ENCODE measurements at places on chromosomes 5 and 9. TPM values are rescaled to one million over a fixed set of nuclear protein-coding genes. Genes with fewer than 3 reads are reported as not detected.

- H3K4me3 ChIP-seq = no peak overlapping the region
- no peak for DNase-seq
- H3K27me3 ChIP-seq = no peaks in the 10 kb centered on the region
- H3K36me3 ChIP-seq = no peaks in the 10 kb centered on the region
- H3K27ac ChIP-seq = no peak overlapping the region
Measured at GRCh38 chr5:51890435-51891116, 507.3 kb downstream of the ISL1 start.

DNA sequence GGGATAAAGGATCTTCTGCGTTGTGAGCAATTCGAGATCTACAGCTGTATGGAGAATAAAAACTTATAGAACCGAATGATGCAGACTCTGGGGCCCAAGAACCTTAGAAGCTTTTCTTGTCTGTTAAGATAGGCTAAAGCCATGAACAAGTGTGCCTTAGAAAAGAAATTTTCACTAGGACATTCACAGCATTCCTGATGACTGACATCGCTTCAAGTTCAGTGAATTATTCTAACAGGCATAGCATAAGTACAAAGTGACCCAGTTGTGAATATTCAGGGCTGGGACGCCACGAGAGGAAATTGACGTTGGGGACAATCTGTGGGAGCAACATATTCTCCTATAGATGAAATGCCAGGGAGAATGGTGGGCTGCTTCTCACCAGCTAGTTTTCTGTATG, 32.0 kb upstream of the PANK3 start:
- no peak overlapping the region for H3K27ac ChIP-seq
- H3K4me1 ChIP-seq = no peaks in the 10 kb centered on the region
- DNase-seq = no peak
- no peaks in the 10 kb centered on the region for H3K36me3 ChIP-seq
- H3K27me3 ChIP-seq = no peaks in the 10 kb centered on the region

DNA sequence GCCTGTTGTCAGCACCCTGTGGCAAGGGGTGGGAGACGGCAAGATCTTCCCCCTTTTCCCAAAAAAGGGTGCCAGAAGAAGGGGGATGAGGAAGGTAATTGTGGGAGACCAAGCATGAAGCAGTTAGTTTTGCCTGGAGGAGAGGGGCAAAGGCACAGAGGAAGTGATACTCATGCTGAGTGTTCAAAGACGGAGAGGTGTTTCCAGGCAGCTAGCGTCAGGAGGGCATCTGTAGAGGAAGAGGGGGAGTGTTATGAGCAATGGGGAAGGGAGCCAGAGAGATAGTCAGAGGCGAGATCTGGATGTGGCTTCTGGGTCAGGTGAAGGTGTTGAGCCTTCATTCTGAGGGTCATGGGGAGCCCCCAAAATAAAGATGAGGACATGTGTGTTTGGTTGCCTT, 26.9 kb upstream of the ADAM19 start:
- no peaks in the 10 kb centered on the region for H3K27me3 ChIP-seq
- H3K4me1 ChIP-seq = no peaks in the 10 kb centered on the region
- H3K36me3 ChIP-seq = no peaks in the 10 kb centered on the region
- no peak for DNase-seq
- no peak overlapping the region for H3K27ac ChIP-seq

- no peaks in the 10 kb centered on the region for H3K27me3 ChIP-seq
- H3K4me1 ChIP-seq = no peaks in the 10 kb centered on the region
- DNase-seq = no peak
- no peak overlapping the region for H3K27ac ChIP-seq
Measured at GRCh38 chr5:158368686-158369085, 509.7 kb upstream of the CLINT1 start.

- H3K27me3 ChIP-seq = no peaks in the 10 kb centered on the region
- peaks cover 21% of the 10 kb centered on the region for H3K4me1 ChIP-seq
- DNase-seq = no peak
- H3K27ac ChIP-seq = no peak overlapping the region
Measured at GRCh38 chr9:77809552-77809951, 161.4 kb upstream of the GNA14 start.

DNA sequence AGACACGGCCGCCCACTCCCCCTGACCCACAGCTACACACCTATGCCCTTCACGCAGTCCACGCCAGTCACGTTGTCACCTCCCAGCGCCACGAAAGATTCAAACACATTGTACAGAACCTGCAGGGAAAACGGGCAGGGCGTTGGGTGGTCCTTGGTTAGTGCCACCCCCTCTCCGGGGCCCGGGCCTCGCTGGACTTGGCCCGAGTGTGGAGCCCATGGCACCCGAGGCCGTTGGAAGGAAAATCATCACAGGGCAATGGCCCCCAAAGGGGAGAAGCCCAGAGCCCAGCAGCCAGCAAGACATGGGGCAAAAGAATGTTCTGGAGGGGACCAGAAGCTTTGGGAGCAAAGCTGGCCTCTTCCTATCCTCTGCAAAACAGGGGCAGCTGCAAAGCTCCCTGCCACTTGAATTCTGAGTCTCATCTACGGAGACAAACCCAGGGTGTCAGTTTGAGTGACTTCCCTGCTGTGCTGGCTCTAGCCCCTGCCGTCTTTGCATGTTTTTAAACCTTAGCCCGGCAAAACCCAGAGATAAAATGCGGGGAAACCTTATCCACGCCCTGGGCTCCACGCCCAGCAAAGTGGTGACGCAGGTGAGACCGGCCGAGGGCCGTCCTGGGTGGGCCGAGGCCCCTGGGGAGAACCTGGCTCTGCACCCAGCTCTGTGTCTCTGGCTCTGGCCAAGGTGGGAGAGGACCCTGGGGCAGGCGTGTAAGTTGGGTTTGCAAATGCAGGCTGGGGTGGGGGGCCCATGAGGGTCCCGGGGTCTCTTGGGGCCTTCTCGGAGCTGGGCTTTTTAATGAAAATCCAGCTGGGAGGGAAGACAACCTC, 38.9 kb downstream of the SLC9A3 start:
- no peak overlapping the region for H3K27ac ChIP-seq
- H3K27me3 ChIP-seq = no peaks in the 10 kb centered on the region
- no peak for DNase-seq
- H3K4me1 ChIP-seq = no peaks in the 10 kb centered on the region

DNA sequence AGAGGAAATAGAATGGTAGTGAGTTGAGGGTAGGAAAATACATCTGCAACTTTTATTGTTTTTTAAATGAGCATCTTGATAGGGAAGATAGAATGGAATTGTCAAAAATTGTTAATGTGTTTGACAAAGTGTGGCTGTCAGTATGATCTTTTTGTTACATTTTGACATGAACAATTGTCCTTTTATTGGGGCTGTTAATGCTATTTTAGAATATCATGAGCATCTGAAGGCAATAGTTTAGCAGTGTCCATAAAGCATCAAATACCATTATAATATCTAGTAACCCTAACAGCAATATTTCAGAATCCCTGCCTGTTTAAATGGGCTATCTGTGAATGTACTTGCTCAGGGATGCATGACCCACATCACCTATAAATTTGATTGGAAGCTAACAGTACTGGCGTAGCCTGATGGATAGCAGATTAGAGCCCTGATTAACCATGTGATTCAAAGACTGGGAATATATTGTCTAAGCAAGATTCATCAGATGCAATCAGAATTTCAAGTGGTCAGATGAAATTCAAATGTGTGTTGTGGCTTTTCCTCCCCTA, 37.8 kb downstream of the TLE4 start:
- no peak overlapping the region for H3K27ac ChIP-seq
- H3K4me3 ChIP-seq = no peak overlapping the region
- no peaks in the 10 kb centered on the region for H3K36me3 ChIP-seq
- H3K4me1 ChIP-seq = peaks cover 8% of the 10 kb centered on the region

GRCh38 chr9:78714576-78714975, 417.7 kb downstream of the PSAT1 start:
- no peaks in the 10 kb centered on the region for H3K4me1 ChIP-seq
- H3K36me3 ChIP-seq = no peaks in the 10 kb centered on the region
- DNase-seq = no peak
- no peak overlapping the region for H3K27ac ChIP-seq

- no peaks in the 10 kb centered on the region for H3K27me3 ChIP-seq
- no peaks in the 10 kb centered on the region for H3K36me3 ChIP-seq
- H3K4me1 ChIP-seq = no peaks in the 10 kb centered on the region
- H3K4me3 ChIP-seq = no peak overlapping the region
Measured at GRCh38 chr5:173338380-173339015, 10.3 kb upstream of the STC2 start.

DNA sequence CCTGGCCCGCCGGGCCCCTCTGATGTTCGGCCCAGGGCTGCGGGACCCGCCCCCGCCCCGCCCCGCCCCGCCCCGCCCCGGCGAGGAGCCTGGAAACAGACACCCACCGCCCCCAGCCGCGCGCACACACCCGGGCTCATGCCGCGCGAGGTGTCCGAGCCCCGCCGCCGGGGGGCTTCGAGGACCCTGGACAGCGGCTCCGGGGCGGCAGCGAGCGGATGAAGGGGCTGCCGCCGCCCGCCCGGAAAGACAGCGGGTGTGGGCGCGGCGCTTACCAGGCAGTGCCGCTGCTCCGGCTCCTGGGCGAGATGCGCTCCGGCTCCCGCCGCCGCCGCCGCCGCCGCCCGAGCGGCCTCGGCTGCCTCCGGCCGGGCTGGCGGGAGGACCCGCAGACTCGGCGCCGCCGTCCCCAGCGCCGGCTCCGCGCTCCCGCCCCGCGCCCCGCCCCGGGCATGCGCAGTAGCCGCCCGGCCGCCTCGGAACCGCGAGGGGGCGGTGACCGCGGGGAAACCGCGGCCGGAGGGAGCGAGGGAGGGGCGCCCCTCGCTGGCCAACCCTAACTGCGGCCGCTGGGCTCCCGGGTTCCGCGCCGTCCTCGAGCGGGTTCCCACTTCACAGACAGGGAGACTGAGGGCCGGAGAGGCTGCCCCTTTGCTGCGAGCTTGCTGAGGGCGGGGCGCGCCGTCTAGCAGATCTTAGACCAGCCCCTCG, at the start of gene GPRIN1:
GPRIN1 (minus strand) TSS at position 433 of the 711 bp plus-strand sequence. CDS start 10,322 bp downstream, outside the sequence.
- no peaks in the 10 kb centered on the region for H3K27me3 ChIP-seq
- peaks cover 16% of the 10 kb centered on the region for H3K4me1 ChIP-seq
- no peak for DNase-seq
- no peaks in the 10 kb centered on the region for H3K36me3 ChIP-seq

GRCh38 chr5:147411359-147412319, 98.2 kb downstream of the DPYSL3 start:
- no peaks in the 10 kb centered on the region for H3K27me3 ChIP-seq
- peaks cover 14% of the 10 kb centered on the region for H3K36me3 ChIP-seq
- peaks cover 100% of the 10 kb centered on the region for H3K4me1 ChIP-seq
- no peak for DNase-seq

- no peaks in the 10 kb centered on the region for H3K36me3 ChIP-seq
- no peak overlapping the region for H3K4me3 ChIP-seq
- no peaks in the 10 kb centered on the region for H3K27me3 ChIP-seq
- no peak overlapping the region for H3K27ac ChIP-seq
Measured at GRCh38 chr5:135905144-135905543, 9.5 kb upstream of the IL9 start.

DNA sequence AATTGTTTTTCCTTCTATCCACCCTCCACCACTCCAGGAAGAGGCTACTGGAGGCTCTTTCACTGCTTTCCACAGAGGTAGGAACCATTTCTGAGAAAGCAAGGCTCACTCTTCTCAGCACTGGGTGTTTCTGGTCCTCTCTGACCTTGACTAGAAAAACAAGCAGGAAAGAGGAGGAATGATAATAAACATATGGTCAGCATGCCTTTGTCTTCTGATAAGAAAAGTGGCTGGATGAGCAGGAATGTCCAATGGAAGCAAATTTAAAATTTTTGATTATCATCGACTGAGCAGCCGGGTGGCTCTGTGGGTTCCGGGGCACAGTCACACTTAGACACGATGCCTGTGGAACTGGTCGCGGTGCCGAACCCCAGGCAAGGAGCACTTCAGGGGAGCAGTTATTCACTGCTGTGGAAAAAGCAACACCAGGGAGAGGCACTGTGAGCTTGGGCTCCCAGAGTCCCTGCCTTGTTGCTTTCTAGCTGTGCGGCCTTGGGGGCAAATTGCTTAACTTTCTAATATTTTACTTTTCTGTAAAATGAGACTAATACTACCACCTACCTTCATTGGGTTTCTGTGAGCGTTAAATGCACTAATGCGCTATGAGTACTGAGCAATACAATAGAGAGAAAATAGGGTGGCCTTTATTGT, 157.0 kb upstream of the LHFPL2 start:
- no peak overlapping the region for H3K4me3 ChIP-seq
- H3K4me1 ChIP-seq = peaks cover 4% of the 10 kb centered on the region
- no peaks in the 10 kb centered on the region for H3K36me3 ChIP-seq

STARD4 gene
- 7.7 TPM for total RNA-seq

SEMA6A gene
- total RNA-seq = 11.6 TPM

STOM gene
- total RNA-seq = 342 TPM

SPINK6 gene
- total RNA-seq = not detected

ASPN gene
- total RNA-seq = 9.1 TPM

STING1 gene
- 51.6 TPM for total RNA-seq

MUSK gene
- 7.9 TPM for total RNA-seq
